Daoy (cell line): ENCODE measurements at places on chromosomes 1 and 21. TPM values are rescaled to one million over a fixed set of nuclear protein-coding genes. Genes with fewer than 3 reads are reported as not detected.
A peak's percentile ranks its signal among the peaks of the same experiment; 100 is the strongest.

DNA sequence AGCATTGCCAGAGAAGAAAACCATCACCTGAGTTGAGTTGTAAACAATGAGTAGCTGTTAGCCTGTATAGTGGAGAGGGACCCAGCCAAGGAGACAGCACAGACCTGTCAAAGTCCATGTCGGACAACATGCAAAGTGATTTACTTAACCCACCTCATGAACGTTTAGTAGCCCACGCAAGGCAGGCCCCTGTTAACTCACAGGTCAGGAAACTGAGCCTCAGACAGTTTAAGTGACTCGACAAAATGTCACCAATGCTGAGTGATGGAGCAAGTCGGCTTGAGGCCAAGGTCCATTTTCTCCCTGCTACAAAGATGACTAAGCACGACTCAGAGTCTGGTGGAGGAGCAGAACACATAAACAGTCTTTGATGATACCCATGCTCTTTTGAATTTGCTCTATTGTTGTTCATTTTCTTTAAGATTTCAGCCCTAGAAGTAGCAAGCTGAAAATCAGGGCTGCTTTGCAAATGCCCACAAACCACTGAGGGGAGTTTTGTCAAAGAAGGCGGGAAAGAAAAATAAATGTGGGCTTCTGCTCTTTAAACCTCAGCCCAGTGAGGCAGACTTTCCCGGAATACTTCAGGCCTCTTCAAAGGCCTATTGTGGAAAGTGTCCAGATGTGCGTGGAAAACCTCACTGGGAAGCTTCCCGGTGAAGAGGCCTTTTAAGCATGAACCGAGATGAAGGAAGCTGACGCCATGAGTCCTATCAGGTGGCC, 83.8 kb upstream of the HOOK1 start:
- DNase-seq: peak; percentile 95

The ERVH48-1 gene
- total RNA-seq: not detected in 2 replicates

- DNase-seq: no peak
These were observed 19.2 kb upstream of the BACH1 start for GRCh38 chr21:29279558-29279957.

- DNase-seq: no peak
These were observed 156.2 kb downstream of the PLA2G4A start for GRCh38 chr1:186984959-186985358.

The OVAAL gene
- total RNA-seq: 1.1 TPM in 1 of 2 replicates, not detected in the other

DNA sequence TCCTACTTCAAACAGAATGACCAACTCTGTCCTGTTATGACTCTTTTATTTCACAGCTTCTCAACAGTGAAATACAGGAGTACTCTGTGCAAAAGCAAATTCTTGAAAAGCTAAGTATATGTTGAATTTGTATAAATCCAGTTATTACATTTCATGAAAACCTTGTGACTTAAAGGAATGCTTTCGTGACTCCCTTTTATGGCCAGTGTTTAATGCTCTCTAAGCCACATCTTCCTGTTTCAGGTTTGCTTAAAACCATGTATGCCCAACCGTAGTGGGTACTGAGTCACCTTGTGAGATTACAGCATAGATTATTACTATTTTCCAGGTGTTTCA, 40.2 kb upstream of the KIF1B start:
- DNase-seq: peak; percentile 37

DNA sequence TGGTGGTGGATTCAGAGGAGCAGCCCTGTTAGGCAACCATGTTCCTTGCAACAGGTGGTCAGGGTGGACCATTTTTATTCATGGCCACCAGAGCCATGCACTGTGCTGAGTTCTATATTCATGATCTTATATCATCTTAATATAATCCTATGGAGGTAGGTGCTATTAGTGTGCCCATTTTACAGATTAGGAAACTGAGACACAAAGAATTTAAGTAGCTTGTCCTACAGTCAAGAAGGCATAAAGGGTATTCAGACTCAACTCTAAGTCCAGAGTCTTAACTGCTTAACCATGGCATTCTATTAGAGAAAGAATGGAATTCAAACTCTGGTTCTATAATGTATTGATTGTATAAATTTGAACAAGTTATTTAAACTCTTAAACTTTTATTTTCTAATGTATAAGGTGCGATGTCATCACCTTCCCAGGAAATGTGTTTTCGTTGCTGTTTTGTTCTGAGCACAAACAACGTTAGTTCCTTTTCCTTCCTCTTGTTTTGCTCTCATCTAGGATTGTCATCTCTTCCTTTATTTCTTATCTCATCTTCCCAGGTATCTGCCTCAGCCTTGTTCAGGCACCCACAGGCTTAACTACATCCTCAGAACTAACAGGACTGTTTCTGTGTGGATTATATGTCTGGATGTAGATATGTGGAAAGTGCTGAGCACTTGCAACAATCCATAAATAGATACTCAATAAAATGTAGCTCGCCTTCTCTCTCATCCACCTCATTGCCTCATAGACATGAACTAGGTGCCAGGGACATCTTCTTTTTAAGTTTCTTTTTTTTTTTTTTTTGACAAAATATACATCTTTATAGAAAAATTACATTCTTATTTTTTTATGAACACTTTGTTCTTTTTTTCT, 207.1 kb downstream of the NFIA start:
- no peak for DNase-seq

DNA sequence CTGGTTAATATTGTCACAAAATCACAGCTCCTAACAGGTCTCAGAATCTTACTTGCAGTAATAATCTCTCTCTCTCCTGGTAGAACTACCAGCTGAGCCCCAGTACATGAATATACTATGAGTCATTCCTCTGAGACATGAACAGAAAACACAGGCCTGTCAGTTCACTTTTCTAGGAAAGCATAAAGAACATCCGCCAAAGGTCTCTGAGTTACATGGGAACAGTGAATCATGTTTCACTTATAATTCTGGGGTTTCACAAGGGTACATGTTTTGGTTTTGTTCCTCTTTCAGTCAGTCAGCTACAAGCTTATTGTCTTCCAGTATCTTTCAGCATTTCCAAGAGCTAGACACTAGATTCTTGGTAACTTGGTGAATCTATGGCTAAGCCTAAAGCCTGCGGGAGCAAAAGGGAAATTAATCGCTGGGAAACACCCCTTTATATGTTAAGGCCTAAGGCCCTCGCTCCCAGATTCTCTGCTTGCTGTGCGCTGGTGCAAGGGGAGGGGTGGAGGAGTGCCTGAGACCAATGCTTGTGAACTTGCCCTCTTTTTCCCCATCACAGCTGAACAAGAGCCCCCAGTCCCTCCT, 31.7 kb downstream of the IFNGR2 start:
- DNase-seq: peak; percentile 74

DNA sequence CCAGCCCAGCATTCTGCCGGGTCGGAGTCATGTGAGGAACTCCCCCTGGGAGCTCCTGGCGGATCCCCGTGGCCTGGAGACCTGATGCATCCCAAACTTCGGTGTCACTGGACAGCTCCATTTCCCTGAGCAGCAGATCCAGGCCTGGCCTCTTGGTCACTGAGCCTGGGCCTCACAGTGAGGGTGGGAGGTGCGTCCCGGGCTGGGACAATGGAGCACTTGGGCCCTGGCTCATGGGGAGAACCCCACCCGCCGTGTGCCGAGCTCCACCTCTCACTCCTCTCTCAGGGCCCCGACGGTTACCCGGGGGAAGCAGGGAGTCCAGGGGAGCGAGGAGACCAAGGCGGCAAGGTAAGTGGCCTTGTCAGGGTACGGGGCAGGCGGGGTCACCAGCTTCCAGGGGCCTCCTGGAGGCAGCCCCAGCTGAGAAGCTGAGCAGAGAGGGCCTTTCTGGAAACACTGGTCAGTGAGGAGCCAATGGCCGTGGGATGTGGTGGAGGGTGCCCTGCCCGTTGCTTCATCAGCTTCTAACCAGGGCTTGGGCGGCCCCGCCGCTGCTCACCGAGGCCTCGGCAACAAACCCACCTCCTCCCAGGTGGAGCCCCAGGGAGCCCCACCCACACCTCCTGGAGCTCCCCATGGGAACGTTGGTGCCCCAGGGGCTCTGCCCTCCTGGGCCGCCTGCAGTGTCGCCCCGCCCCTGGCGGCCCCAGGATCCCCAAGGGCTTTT, 19.8 kb downstream of the COL6A2 start:
- DNase-seq: no peak
